ENCODE measurements at places on chromosomes 11 and 22. TPM values are rescaled to one million over a fixed set of nuclear protein-coding genes. Genes with fewer than 3 reads are reported as not detected.

DNA sequence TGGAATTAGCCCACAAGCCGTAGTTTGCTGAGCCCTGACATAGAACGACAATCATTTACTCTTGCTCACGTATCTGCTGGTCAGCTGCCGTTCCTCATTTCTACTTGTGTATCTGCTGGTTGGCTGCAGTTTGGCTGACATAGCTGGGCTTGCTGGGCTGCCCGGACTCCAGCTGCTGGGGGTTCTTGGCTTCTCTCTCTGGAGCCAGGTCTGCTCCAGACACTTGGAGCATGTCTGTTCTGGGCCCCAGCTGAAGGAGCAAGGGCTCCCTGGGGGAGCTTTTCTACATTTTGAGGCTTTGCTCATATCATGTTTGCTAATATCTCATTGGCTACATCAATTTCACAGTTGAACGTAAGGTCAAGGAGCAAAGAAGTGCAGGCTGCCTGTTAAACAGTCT is 47.3 kb downstream of the PRDM11 start:
- no peak for DNase-seq

- DNase-seq: no peak
Observed at GRCh38 chr11:131993246-131993645, 622.8 kb downstream of the NTM start.

- DNase-seq: no peak
Observed at GRCh38 chr11:92711926-92712325, 257.5 kb upstream of the MTNR1B start.

GRCh38 chr11:44203270-44204043 is 106.5 kb downstream of the ALX4 start:
- no peak for DNase-seq

- DNase-seq: no peak
Observed at GRCh38 chr11:37571246-37571645, 973.2 kb upstream of the RAG2 start.

DNA sequence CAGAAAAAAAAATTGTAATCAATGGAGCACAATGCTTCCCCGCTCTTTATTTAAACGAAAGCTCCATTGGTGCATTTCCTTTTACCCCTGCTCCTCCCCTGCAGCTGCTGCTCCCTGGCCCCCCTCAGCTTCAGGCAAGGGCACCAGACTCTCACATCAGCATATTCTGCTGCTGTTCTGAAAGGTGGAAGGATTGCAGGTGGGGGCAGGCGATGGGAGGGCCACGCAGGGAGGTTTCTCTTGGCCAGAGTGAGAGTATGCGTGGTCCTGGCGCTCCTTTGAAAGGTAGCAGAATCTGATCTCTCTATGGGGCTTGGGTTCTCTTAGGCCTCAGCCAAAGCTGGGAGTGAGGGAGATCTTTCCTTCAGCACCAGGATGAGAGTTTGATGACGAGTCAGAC is 240.9 kb upstream of the CADM1 start:
- no peak for DNase-seq

DNA sequence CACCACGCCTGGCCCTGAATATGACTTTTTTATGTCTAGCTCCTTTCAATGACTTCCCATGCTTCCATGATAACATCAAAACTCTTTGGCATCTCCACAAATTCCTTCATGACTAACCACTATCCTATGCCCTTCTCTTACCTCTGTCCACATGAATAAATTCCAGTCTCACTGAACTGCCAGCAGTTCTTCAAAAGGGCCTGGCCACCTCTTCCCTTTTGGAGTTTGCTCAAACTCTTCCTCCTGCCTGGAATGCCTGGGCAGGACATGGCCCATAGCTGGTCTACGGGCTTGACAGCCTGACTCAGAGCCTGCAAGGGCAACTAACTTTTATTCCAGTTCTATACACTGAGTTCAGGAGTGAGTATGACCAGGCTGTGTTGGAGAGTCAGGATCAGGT is 41.8 kb upstream of the ZBTB16 start:
- no peak for DNase-seq

GRCh38 chr11:21622566-21622965 is 570.3 kb upstream of the ANO5 start:
- no peak for DNase-seq

GRCh38 chr22:44193535-44193891 is 12.8 kb downstream of the PARVG start:
- DNase-seq: no peak

DNA sequence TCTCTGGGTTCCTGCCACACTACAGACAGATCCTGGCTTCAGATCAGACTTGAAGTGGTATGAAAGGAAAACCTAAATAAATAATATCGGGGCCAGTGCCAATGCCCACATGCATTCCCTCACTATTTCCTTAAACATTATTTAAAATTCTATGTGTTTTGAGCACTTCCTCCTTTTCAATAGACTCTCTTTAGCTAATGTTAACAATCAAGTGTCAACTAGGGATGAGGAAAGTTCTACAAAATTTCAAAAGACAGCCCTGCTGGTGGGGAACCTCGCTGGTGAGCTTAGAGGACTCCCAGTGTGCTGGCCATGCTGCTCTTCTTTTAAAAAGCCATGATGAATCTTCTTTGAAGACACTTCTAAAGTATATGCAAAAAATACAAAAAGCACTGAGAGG is 87.5 kb downstream of the ENTHD1 start:
- DNase-seq: no peak

- DNase-seq: no peak
Observed at GRCh38 chr22:37884420-37884819, 21.7 kb upstream of the MICALL1 start.

- DNase-seq: no peak
Observed at GRCh38 chr11:128179512-128179911, 407.8 kb downstream of the ETS1 start.

DNA sequence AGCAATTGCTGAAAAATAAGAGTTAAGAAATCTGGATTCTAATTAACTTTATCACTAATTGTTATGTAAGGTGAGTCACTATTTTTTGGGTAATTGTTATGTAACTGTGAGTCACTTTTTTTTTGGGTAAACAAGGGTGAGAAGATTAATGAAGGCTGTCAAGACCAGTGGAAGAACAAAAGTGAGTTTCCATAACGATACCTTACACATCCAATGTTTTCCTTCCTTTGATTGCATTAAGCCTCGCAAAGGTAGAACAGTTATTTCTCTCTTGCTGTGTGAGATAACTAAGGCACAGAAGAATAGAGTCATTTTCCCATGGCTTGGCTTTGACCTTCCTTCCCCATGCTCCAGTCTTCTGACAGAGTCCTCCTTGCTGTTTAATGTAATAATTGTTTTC is 374.7 kb downstream of the DDX10 start:
- no peak for DNase-seq

- no peak for DNase-seq
Observed at GRCh38 chr11:110269996-110270395, 26.4 kb downstream of the RDX start.

- DNase-seq: no peak
Observed at GRCh38 chr11:28259177-28259843, 151.1 kb downstream of the METTL15 start.

- no peak for DNase-seq
Observed at GRCh38 chr11:25958045-25958444, 373.9 kb upstream of the ANO3 start.

DNA sequence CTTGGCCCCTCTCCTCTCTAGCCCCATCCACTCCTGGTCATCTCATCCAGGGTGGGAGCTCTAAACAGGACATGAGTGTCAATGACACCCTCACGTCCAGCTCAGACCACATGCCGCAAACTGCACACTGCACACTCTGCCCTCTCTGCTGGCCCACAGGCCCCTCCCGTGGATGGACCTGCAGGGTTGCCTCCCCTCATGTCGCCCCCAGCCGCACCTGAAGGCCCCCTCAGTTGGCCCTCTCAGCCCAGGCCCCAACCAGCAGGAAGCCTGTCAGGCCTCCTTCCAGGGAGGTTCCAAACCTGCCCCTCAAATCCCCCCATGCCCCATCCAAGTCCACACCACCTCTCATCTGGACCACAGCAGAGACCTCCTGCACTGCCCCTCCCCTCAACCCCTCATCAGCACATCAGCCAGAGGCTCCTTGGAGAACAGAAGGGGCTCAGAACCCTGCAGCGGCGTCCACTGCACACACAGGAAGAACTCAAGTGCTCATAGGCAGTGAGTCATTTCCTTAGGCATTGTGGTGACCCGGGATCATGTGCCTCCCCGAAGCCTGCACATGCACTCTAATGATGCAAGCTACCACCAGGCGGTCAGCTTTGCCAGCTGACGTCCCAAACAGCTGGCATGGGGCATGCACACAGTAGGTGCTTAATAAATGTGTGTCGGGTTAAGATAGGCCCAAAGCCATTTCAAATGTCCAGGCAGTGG is 12.9 kb upstream of the CDKN1C start:
- no peak for DNase-seq

- no peak for DNase-seq
Observed at GRCh38 chr11:97136067-97136466, 746.3 kb downstream of the JRKL start.

DNA sequence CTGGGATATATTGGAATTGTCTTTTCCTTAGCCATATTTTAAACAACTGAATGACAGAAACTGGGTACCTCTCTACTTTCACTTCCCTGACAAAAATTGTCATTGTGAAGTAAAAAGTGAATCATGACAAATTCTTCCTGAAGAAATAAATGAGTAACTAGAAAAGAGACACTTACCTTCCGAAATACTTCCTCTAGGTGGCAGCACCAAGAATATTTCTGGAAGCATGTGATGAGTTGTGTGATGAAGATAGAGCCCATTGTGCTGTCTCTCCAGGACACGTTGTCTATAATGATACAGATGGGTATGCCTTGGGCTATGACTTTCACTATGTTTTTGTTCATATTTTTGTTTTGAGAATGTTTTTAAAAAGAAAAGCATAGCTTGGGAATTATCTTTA is 21.5 kb downstream of the CASP4 start:
- no peak for DNase-seq

DNA sequence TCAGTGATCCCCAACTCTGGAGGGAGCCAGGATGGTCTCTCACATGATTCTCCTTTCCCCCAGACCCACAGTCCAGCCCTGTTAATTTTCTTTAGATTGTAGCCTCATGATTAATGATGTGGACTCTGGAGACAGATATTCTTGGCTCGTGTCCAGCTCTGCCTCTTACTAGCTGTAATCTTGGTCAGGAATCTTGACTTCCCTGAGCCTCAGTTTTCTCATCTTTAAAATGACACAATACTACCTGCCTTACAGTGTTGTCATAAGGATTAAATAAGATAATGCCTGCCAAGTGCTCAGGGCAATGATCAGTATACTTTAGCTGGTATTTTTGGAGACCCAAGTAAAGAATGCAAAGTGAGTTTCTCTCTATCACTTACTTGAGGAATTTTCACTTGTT is 60.0 kb downstream of the SPECC1L start:
- no peak for DNase-seq

DNA sequence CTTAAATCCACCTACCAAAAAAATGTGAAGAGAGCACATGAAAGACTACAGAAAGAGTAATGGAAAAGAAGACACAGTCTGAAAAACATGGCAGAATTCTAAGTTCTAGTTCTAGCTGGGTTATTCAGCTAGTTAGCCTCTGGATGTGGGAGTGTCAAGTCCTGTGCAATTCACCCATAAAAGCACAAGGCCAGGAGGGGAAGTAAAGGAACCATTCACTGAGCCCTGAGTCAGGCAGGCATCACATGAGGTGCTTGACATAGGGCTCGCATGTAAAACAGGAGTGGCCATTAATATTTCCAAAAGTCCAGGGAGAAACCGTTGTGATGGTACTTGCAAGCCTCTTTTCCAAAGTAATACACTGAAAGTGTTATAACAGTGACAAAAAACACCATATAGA is 103.7 kb downstream of the GAB2 start:
- no peak for DNase-seq

GRCh38 chr22:43956805-43957463 is 1.7 kb downstream of the SAMM50 start:
- no peak for DNase-seq

DNA sequence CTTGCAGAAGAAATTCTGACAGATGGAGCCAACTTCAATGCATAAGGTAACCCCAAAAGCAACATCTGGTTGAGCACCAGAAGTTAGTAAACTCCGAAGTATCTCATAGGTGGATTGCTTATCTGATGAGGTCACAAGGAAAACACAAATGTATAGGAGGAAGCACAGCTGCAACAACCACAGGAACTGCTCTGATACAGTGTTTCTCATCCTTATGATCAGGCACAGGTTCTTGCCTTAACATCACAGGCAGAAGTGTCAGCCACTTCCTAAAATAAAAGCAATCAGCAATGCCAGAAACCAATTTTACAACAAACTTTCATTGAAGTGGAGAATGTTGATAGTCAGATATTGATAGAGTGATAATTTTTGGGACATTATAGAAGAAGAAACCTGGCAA is 530.3 kb upstream of the FAT3 start:
- DNase-seq: no peak

- no peak for DNase-seq
Observed at GRCh38 chr11:61797263-61797944, 4.7 kb downstream of the FEN1 start.

GRCh38 chr11:12243486-12243885 is 133.1 kb downstream of the MICAL2 start:
- DNase-seq: no peak

CHADL gene
- total RNA-seq: 3.1 TPM

MAML2 gene
- total RNA-seq: 18.8 TPM

BTG4 gene
- total RNA-seq: not detected

RFPL2 gene
- total RNA-seq: 1.0 TPM

VPS51 gene
- 123 TPM for total RNA-seq

MS4A12 gene
- total RNA-seq: not detected

MRGPRX3 gene
- not detected for total RNA-seq

LDHAL6A gene
- not detected for total RNA-seq
